Right atrium auricular region (tissue), 2 donors: ENCODE measurements at places on chromosomes 11 and 22. TPM values are rescaled to one million over a fixed set of nuclear protein-coding genes. Genes with fewer than 3 reads are reported as not detected.

DNA sequence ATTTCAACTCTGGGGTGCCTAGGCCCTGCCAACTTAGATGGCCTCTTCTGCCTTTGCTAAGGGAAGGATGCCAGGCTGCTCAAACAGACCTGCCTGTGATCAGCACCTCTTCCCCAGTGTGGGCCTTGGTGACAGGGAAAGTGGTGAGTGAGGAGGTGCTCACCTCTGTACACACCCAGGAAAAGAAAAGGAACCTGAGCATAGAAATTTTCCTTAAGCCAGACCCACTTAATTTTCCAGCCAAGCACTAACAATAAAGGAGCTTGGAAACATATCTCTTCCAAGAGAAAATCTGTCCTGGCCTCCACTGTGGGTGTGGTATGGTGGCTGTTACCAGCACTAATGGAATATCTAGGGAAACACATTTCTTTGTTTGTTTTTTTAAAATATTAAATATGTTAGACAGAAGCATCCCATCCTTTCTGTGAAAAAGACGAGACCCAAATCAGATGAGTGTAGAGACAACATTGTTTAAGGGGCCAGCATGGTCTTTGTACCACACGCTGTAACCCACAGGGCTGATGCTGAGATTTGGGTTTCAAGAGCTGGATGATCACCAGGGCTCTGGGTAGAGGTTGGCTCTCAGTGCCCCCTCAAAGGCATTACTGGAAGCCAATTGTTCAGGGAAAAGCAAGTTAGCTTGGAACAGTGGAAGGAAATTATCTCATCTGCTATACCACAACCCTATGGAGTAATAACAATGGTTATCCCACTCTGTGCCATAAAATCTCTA is 472.2 kb downstream of the INSC start:
- no peaks in the 10 kb centered on the region for H3K27me3 ChIP-seq
- no peaks in the 10 kb centered on the region for H3K36me3 ChIP-seq
- no peak overlapping the region for H3K4me3 ChIP-seq
- H3K27ac ChIP-seq: no peak overlapping the region
- no peak for DNase-seq

Gene APOL3
- total RNA-seq: 29.5 TPM

Gene MFRP
- total RNA-seq: not detected

DNA sequence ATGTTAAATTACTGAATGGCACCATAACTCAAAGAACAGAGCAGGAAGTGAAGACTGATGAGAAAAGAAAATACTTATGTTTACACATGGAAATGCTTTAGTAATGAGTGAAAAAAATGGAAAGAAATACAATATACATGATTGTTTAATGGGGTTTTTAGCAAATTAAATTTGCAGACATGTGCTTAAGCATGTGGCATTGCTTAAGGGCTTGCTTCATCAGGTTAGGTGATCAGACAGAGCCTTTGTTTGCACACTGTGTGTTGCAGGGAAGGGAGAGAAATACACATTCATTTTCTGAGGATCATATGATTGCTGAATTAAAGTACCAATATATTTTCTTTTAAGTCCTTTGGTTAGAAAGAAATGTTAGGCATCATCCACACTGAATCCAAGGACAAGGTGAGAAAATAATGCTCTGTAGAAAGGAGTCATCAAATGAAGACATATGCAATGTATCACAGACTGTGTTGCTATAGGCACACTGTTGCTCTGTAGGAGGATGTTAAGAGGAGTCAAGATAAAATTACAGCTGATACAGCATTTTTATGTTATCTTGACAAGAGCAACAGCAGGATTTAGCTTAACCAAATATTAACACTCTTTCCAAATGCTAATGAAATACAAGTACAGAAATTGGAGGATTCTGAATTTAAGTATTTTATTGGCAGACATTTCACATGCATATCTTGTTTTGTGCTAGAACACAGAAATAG is 23.4 kb upstream of the ARHGAP20 start:
- H3K27me3 ChIP-seq: no peaks in the 10 kb centered on the region
- no peak for DNase-seq
- H3K27ac ChIP-seq: no peak overlapping the region
- H3K36me3 ChIP-seq: no peaks in the 10 kb centered on the region
- H3K4me3 ChIP-seq: no peak overlapping the region
- no peaks in the 10 kb centered on the region for H3K4me1 ChIP-seq

Gene SAC3D1
- 6.8 TPM for total RNA-seq

- H3K36me3 ChIP-seq: peaks cover 85% of the 10 kb centered on the region
Measured at GRCh38 chr11:118379497-118379896, 20.1 kb downstream of the UBE4A start.

GRCh38 chr11:14636119-14636518 is 7.5 kb upstream of the PDE3B start:
- no peaks in the 10 kb centered on the region for H3K36me3 ChIP-seq
- no peaks in the 10 kb centered on the region for H3K4me1 ChIP-seq
- H3K4me3 ChIP-seq: no peak overlapping the region
- H3K27me3 ChIP-seq: no peaks in the 10 kb centered on the region

DNA sequence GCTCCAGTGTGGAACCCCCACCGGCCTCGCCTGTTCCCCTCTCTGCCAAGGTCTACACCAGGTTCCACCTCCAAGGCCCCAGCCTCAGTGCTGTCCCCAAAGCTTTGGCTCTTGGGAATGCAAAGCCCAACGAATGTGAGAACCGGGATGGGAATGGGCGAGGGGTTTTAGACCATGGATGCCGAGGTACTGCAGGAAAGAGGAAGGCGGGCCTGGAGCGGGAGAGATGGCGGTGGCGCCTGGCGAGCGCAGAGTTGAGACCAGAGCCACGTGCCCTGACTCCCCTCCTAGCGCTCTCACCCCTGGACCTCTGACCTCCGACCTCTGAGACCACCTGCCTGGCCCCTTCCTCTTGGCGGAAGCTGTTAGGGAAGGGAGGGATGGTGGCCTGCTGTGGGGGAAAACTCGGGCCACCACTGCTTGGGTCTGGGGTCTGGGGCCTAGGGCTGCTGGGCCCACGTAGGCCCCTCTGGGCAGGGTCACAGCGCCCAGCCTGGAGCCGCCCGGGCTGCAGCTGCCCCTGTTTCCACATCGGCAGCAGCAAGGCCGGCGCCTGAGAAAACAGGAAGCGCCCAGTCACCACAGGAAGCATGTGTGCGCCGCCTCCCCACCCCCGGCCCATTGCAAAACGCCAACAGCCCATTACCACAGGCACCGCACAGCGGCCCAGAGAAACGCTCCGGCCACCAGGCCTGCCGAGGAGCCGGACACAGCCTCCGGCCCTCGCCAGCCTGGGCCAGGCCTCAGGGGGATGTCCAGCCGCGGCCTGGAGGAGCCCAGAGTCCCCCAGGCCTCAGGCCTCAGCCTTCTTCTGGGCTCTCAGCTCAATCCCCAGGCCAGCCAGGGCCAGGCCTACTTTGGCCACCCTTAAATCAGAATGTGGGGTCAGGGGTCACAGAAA is 13.8 kb upstream of the SLC39A13 start:
- H3K4me1 ChIP-seq: peaks cover 23% of the 10 kb centered on the region
- H3K27ac ChIP-seq: peak overlapping the region; percentile 56
- DNase-seq: no peak
- H3K36me3 ChIP-seq: no peaks in the 10 kb centered on the region
- no peaks in the 10 kb centered on the region for H3K27me3 ChIP-seq
- H3K4me3 ChIP-seq: no peak overlapping the region

Gene SCGB1A1
- total RNA-seq: not detected

- no peaks in the 10 kb centered on the region for H3K4me1 ChIP-seq
- no peaks in the 10 kb centered on the region for H3K27me3 ChIP-seq
- no peaks in the 10 kb centered on the region for H3K36me3 ChIP-seq
- no peak for DNase-seq
Measured at GRCh38 chr11:28466506-28466905, 358.3 kb downstream of the METTL15 start.

- no peaks in the 10 kb centered on the region for H3K27me3 ChIP-seq
- no peak overlapping the region for H3K4me3 ChIP-seq
- no peaks in the 10 kb centered on the region for H3K4me1 ChIP-seq
- no peaks in the 10 kb centered on the region for H3K36me3 ChIP-seq
- no peak overlapping the region for H3K27ac ChIP-seq
Measured at GRCh38 chr11:108817976-108818375, 153.1 kb downstream of the DDX10 start.

GRCh38 chr11:114308689-114309089 is 12.5 kb downstream of the NNMT start:
- H3K36me3 ChIP-seq: peaks cover 44% of the 10 kb centered on the region
- DNase-seq: peak; percentile 76
- H3K27ac ChIP-seq: peak overlapping the region; percentile 43
